ENCODE measurements at places on chromosomes 6 and 20.

DNA sequence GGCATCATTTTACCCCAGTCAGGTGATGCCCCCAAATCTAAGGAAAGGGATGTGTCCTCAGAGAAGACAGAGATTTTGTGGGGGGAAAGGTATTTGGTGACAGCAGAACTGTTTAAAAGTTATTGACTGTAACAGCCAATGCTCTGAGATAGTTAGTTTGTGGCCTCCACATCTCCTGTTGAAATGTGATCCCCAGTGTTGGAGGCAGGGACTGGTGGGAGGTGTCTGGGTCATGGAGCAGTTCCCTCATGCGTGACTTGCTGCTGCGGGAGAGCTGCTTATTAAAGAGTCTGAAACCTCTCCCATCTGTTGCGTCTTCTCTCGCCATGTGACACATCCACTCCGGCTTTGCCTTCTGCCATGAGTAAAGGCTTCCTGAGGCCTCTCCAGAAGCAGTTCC lies 282.8 kb upstream of the FOXQ1 start:
- no peak overlapping the region for H3K4me3 ChIP-seq
- peaks cover 4% of the 10 kb centered on the region for H3K4me1 ChIP-seq

- H3K27me3 ChIP-seq, result no peaks in the 10 kb centered on the region
- no peak for DNase-seq
- no peak overlapping the region for H3K4me3 ChIP-seq
- H3K4me1 ChIP-seq, result no peaks in the 10 kb centered on the region
Observed at GRCh38 chr6:20340068-20340848, 61.4 kb upstream of the E2F3 start.

DNA sequence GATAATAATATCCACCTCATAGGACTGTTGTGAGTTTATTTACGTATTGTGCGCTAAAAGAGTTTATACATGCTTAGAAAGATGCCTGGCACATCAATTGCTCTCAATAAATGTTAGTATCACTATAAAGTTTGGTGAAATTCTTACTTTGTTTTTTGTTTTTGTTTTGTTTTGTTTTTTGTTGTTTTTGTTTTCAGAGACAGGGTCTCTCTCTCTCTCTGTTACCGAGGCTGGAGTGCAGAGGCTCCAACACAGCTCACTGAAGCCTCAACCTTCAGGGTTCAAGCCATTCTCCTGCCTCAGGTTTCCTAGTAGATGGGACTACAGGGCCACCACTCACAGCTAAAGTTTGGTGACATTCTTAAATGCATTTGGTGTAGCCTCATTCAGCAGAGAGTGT lies 32.2 kb upstream of the BTN3A2 start:
- peaks cover 82% of the 10 kb centered on the region for H3K27me3 ChIP-seq
- no peak overlapping the region for H3K27ac ChIP-seq
- peaks cover 52% of the 10 kb centered on the region for H3K4me1 ChIP-seq
- peaks cover 6% of the 10 kb centered on the region for H3K36me3 ChIP-seq
- peak overlapping the region; percentile 72 for H3K4me3 ChIP-seq
- no peak for DNase-seq

- DNase-seq, result no peak
- no peak overlapping the region for H3K4me3 ChIP-seq
- no peaks in the 10 kb centered on the region for H3K36me3 ChIP-seq
- H3K27ac ChIP-seq, result no peak overlapping the region
- H3K27me3 ChIP-seq, result no peaks in the 10 kb centered on the region
Observed at GRCh38 chr6:60695232-60695631, 1590.8 kb downstream of the KHDRBS2 start.

GRCh38 chr20:22346716-22347115 lies 237.7 kb downstream of the FOXA2 start:
- no peak overlapping the region for H3K4me3 ChIP-seq
- H3K27me3 ChIP-seq, result peaks cover 67% of the 10 kb centered on the region
- no peak overlapping the region for H3K27ac ChIP-seq
- H3K4me1 ChIP-seq, result no peaks in the 10 kb centered on the region
- no peaks in the 10 kb centered on the region for H3K36me3 ChIP-seq

DNA sequence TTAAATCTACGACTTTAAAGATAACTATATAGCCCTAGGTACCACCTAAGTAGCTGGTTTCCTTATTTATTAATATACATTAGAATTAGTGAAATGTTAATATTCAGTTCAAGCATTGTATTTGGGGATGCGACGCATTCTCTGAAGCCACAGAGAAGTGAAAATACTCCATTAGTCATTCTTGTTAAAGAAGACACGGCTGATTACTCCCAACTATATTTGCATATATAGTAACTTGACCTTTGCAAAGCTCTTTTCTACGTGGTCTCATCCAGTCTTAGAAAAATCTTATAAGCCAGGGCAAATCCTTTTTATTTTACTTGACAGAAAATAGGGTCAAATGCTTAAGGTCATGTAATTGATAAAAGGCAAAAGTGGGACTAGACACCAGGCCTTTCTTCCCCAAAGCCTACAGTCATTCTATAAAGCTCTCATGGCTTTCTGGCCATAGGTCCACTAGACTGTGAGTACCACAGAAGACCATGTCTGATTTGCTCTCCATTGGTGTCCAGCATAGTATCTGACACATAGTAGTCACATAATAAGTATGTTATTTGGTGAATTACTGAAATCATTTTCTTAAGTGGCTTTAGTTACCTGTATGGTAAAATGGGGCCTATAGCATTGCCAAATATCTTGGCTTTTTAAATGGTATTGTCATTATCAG lies 11.3 kb downstream of the ZHX3 start:
- H3K27ac ChIP-seq, result no peak overlapping the region
- no peak overlapping the region for H3K4me3 ChIP-seq
- H3K4me1 ChIP-seq, result no peaks in the 10 kb centered on the region
- DNase-seq, result no peak

GRCh38 chr20:10671919-10672623 lies 1.7 kb downstream of the JAG1 start:
- peak overlapping the region; percentile 67 for H3K27ac ChIP-seq
- peaks cover 7% of the 10 kb centered on the region for H3K36me3 ChIP-seq
- no peaks in the 10 kb centered on the region for H3K27me3 ChIP-seq
- peaks cover 62% of the 10 kb centered on the region for H3K4me1 ChIP-seq
- DNase-seq, result no peak

DNA sequence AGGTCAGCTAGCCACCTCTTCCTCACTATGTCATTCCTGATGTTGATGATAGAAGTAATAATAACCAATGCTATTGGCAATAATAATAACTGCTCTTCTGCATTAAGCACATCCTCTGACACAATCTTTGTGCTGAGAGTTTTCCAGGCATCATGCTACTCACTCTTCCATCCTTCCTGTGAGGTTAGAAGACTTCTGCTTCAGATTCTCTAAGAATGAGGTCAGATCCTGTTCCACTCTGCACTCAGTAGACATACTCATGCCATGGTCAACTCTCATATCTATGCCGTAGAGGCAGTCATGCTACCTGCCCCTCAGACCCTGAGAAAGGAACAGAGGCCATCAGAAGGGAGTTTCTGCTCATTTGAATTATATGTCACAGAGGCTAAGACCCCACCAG lies 98.1 kb upstream of the TOP1 start:
- H3K36me3 ChIP-seq, result no peaks in the 10 kb centered on the region
- H3K4me3 ChIP-seq, result no peak overlapping the region
- H3K27ac ChIP-seq, result no peak overlapping the region

GRCh38 chr6:32406857-32407256 lies at the start of gene BTNL2:
Gene BTNL2 (minus strand): TSS chr6:32407181. CDS start chr6:32407123, 58 bp downstream.
- H3K36me3 ChIP-seq, result no peaks in the 10 kb centered on the region
- DNase-seq, result no peak
- no peak within 1 kb of the TSS for H3K4me3 ChIP-seq
- peaks cover 61% of the 10 kb centered on the region for H3K27me3 ChIP-seq
- H3K27ac ChIP-seq, result no peak within 1 kb of the TSS
